ENCODE measurements at places on chromosomes 6 and 20.

DNA sequence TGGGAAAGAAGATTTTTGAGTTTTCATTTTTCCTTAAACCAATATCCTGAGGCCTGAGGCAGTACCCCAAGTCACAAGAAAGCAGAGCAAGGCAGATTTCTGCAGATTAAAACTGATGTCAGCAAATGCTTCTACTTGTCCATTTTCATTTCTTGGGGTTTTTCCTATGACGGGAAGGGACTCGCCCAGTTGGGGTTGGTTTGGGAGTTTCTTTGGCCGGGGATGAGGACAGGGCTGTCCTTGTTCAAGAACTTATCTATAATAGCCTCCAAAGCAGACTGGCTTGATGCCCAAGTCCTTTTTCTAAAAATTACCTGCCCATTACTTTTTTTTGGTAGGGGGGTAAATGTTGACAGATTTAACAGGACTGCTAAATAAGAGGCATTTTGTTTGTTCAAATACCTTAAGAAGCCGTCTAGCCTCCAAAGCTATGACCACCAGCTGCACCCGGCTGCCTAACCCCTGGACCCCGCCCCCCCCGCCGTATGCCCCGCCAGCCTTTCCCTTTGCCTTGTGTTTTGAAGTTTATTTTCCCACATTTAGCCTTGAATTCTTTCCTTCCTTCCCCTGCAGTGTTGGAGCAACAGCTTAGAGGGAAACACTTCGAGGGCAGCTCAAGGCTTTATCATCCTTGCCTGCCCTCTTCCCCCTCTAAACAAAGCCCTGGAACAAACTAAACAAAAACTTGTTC lies 2.5 kb downstream of the KCNK5 start:
- DNase-seq, result no peak

GRCh38 chr6:46011188-46012085 lies 4.2 kb downstream of the CLIC5 start:
- DNase-seq, result no peak

DNA sequence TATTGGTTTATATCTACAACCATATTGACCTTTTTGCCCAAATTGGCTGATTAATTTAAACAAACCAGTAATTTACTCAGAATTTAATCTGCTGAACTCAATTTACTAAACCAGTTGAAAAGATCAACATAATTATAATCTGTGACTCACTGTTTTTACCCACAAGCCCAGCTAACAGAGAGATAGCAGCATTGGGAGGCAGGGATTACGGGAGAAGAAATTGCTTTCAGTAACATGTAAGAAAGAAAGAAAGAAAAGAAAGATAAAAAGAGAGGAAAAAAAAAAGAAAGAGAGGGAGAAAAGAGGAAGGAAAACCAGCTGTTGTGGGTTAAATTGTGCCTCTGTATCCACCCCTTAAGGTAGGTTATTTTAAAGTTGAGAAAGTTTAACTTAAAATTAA lies 13.3 kb upstream of the RHAG start:
- DNase-seq, result no peak

DNA sequence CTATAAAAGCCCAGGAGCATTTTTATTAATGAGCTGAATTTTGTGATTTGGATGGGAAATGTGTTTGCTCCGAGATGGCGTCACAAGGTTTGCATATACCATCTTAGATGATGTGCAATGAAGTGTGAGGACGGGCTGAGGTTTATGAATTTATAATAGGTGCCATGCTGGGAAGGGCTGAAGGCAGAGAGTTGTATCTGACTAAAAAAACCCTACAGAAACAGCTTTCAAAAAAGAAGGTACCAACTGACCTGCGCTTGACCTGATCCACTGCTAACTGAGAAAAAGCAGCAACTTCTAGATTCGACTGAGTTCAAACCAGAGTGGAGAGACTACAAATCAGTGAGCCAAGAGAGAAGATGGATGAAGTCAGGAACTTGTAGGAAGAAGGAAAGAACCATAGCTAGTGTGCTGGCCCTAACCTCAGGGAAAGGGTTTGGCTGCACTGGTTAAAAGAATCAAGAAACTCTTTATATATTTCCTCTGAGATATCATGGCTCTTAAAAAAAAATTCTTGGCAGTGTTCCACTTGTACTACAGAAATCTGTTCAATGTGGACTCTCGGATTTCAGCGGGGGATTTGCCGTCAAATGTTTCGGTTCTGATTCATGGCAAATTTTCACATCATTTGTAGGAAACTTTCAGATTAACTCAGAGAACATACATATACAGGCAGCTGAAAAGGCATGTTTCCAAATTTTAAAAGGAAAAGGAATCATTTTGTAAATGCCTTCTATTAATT lies 56.5 kb upstream of the HDGFL1 start:
- DNase-seq, result no peak

DNA sequence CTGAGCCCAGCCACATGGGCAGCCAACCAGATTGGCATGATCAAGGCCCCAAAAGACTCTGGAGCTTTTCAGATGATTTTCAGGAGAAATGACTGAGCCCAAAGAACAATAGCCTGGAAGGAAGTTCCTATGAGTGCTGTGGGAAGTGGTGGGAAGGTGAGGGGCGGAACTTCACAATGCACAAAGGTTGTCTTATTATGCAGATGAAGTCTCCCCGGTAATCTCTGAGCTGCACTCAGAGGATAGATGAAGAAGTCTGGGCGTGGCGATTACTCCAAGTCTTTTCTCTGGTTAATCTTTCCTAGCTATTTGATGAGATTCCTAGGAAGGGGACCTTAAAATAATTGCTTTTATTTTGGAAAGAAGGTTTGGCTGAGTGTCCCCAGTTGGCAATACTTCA lies 36.9 kb downstream of the LBP start:
- DNase-seq, result no peak

DNA sequence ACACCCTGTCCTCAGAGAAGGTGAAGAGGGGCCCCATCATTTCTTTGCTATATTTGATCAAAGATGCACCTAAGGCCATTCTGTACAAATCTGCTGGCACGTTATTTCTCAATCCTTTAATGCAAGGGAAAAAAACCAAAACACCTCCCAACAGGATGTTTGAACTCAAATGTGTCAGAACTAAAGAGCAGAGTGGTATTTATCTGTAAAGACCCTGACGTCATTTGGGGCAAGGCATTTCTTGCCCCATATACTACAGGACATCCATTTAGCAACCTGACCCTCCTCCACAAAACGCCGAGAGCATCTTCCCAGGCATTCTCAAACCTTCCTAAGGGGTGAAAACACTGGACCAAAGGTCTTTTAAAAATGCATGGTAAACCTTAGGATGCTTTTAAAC lies 50.8 kb downstream of the ZMYND8 start:
- no peak for DNase-seq

- no peak for DNase-seq
Observed at GRCh38 chr6:75818098-75818855, 69.2 kb downstream of the MYO6 start.

- no peak for DNase-seq
Observed at GRCh38 chr6:71326611-71327010, 38.0 kb downstream of the OGFRL1 start.

GRCh38 chr6:150800674-150801314 lies 64.7 kb upstream of the MTHFD1L start:
- no peak for DNase-seq

Measured in AML-193 (cell line).